Heart right ventricle (tissue), 16 donors: ENCODE measurements at places on chromosomes 7 and 10.

DNA sequence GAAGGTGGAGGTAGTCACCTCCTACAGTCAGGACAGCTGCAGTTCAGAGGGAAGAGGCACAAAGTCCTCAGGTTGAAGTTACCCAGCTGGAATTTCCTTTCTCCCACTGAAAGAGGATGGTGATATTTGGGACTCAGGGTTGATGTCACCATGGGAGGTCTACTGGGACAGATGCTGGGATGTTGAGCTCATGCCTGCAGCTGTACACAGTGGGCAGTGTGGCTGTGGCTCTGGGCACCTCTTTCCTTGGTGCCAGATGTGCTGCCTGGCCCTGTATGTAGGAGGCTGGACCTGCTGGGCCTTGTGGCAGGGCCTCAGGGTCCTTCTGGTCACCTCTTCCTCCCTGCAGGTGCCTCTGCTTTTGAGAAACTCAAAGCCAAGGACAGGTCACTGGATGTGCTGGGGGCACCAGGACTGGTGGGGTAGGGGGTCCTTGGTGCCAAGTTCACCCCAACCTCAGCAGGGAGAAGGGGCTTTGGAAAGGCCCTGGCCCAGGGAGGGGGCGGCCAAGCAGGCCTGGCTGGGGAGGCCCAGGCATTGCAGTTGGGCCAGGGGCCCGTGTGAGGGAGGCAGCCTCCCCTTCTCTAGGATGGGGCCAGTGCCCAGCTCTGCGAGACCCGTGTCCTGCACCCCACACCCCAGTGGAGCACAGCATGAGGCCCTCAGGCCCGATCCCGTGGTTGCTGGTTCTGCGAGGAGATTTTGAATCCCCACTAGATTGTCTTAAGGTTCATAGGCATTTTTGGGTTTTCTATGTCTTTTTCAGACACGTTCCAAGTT lies 103.1 kb downstream of the BMS1 start:
- no peak overlapping the region for H3K4me3 ChIP-seq
- no peak for DNase-seq
- H3K4me1 ChIP-seq: no peaks in the 10 kb centered on the region
- H3K27me3 ChIP-seq: no peaks in the 10 kb centered on the region
- H3K36me3 ChIP-seq: no peaks in the 10 kb centered on the region
- H3K27ac ChIP-seq: no peak overlapping the region

- H3K4me1 ChIP-seq: peaks cover 13% of the 10 kb centered on the region
- H3K36me3 ChIP-seq: no peaks in the 10 kb centered on the region
- H3K27ac ChIP-seq: peak overlapping the region; percentile 8
- DNase-seq: peak; percentile 16
- H3K27me3 ChIP-seq: no peaks in the 10 kb centered on the region
Measured at GRCh38 chr7:39589323-39590111, 23.3 kb downstream of the YAE1 start.

- peaks cover 8% of the 10 kb centered on the region for H3K4me1 ChIP-seq
- no peaks in the 10 kb centered on the region for H3K27me3 ChIP-seq
- H3K4me3 ChIP-seq: no peak overlapping the region
- no peaks in the 10 kb centered on the region for H3K36me3 ChIP-seq
Measured at GRCh38 chr10:126135941-126136595, 239.7 kb downstream of the FANK1 start.

GRCh38 chr7:49848211-49848841 lies 74.9 kb downstream of the VWC2 start:
- H3K27me3 ChIP-seq: no peaks in the 10 kb centered on the region
- no peak overlapping the region for H3K4me3 ChIP-seq
- no peak for DNase-seq
- no peaks in the 10 kb centered on the region for H3K36me3 ChIP-seq

GRCh38 chr10:95350830-95351228 lies 60.0 kb upstream of the PDLIM1 start:
- no peak overlapping the region for H3K27ac ChIP-seq
- no peak overlapping the region for H3K4me3 ChIP-seq
- no peak for DNase-seq
- H3K27me3 ChIP-seq: no peaks in the 10 kb centered on the region
- H3K36me3 ChIP-seq: peaks cover 92% of the 10 kb centered on the region

- no peak for DNase-seq
- no peak overlapping the region for H3K27ac ChIP-seq
- peak overlapping the region; percentile 43 for H3K4me3 ChIP-seq
- H3K36me3 ChIP-seq: no peaks in the 10 kb centered on the region
- H3K4me1 ChIP-seq: peaks cover 21% of the 10 kb centered on the region
Measured at GRCh38 chr7:121329191-121330052, 622 bp downstream of the WNT16 start.

- no peaks in the 10 kb centered on the region for H3K36me3 ChIP-seq
- H3K4me3 ChIP-seq: no peak overlapping the region
- H3K4me1 ChIP-seq: no peaks in the 10 kb centered on the region
Measured at GRCh38 chr10:133465191-133465949, 11.6 kb downstream of the SCART1 start.

DNA sequence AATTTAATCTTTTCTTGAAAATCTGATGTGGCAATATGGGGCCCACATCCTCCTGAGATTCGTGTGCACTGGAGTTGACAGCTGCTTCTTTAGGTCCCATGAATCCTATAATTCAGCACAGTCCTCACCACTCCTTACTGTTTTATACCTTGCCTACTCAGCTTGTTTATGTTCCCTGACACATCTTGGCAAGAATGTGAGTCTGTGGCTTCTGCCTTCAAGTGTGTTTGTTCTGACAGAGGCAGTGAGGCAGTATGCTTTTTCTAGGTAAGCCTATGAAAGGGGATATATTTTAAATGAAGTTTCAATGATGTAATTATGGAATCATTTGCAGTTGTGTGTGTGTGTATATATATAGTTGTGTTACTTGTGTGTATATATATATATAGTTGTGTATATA lies 106.4 kb downstream of the AMPH start:
- no peak for DNase-seq
- no peak overlapping the region for H3K27ac ChIP-seq
- no peaks in the 10 kb centered on the region for H3K27me3 ChIP-seq

- H3K27ac ChIP-seq: no peak overlapping the region
- no peaks in the 10 kb centered on the region for H3K36me3 ChIP-seq
- H3K4me3 ChIP-seq: no peak overlapping the region
- no peaks in the 10 kb centered on the region for H3K4me1 ChIP-seq
Measured at GRCh38 chr7:80924090-80924489, 5.2 kb upstream of the SEMA3C start.

DNA sequence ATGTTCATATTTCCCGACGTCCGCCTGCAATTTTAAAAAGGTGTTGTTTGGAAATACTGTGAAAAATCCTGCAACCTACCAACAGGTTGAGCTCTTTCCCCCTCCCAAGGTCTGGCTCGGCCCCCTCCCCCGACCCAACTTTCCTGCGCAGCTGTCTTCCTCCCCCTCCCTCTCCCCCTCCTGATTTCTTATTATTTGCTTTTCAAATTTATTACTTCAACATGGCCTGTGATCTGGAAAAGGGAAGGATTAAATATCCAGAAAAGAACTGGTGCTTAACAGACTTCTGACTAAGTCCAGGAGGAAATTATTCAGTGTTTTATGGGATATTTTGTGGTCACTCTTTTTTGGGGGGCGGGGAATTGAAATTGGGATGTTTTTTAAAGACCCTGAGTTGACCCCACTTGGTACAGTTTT lies 2.4 kb downstream of the ARID5B start:
- peaks cover 6% of the 10 kb centered on the region for H3K4me1 ChIP-seq
- H3K27ac ChIP-seq: peak overlapping the region; percentile 74
- H3K36me3 ChIP-seq: no peaks in the 10 kb centered on the region
- DNase-seq: no peak
- no peaks in the 10 kb centered on the region for H3K27me3 ChIP-seq

DNA sequence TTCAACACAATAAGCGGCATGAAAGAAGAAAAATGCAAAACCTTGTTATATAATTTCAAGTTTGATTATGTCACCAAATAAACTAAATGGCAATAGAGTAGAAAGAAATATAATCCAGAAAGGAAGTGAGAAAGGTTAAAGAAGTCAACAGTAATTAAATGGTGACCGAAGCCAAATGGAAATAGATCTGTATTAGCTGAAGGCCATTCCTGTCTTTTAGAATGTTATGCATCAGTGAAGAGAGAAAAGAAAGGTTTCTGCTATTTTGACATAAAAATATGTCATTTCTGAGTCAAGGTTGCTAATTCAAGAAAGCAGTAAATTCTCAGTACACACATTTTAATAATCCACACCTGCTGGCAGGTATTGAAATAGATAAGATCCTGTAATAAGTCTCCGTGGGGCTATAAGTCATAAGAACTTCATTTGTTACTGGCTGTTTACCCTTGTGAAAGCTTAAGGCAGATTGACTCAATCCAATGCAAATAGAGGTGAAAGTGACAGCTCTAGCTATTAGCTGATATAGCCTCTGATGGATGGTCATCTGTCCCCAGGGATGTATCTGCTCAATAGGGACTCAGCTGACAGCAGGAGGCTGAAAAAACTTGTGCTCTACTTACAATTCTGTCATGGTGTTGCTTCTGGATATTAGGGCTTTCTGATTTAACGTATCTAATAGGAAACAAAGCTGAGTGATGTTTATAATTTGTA lies 152.1 kb downstream of the FZD1 start:
- no peak overlapping the region for H3K4me3 ChIP-seq
- no peaks in the 10 kb centered on the region for H3K27me3 ChIP-seq
- no peaks in the 10 kb centered on the region for H3K36me3 ChIP-seq
- no peak for DNase-seq

DNA sequence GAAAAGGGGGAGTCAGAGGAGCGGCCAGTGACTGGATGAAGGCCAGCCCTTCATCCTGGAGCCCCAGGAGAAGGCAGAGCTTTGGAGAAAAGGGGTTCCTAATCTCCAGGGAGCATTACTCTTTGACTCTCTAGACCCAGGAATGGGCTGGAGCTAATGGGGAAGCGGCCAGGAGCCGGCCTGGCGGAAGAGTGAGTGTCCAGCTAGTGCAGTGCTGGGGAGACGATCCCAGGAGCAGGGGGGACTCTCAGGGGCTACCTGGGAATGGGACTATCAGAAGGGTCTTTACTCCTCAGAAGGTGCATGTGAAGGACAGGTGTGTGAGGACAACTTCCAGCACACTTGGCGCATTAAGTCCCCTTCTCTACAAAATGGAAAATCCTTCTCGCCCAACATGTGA lies 2.4 kb upstream of the PAX2 start:
- DNase-seq: no peak
- peaks cover 58% of the 10 kb centered on the region for H3K4me1 ChIP-seq
- H3K4me3 ChIP-seq: no peak overlapping the region

GRCh38 chr10:71223347-71224058 lies 11.1 kb downstream of the UNC5B start:
- H3K27ac ChIP-seq: no peak overlapping the region
- H3K4me3 ChIP-seq: no peak overlapping the region
- no peak for DNase-seq
- peaks cover 61% of the 10 kb centered on the region for H3K4me1 ChIP-seq
- no peaks in the 10 kb centered on the region for H3K27me3 ChIP-seq
- H3K36me3 ChIP-seq: no peaks in the 10 kb centered on the region
